Thoracic aorta (tissue), 2 donors: ENCODE measurements at places on chromosomes 1 and 21.
A peak's percentile ranks its signal among the peaks of the same experiment; 100 is the strongest.

DNA sequence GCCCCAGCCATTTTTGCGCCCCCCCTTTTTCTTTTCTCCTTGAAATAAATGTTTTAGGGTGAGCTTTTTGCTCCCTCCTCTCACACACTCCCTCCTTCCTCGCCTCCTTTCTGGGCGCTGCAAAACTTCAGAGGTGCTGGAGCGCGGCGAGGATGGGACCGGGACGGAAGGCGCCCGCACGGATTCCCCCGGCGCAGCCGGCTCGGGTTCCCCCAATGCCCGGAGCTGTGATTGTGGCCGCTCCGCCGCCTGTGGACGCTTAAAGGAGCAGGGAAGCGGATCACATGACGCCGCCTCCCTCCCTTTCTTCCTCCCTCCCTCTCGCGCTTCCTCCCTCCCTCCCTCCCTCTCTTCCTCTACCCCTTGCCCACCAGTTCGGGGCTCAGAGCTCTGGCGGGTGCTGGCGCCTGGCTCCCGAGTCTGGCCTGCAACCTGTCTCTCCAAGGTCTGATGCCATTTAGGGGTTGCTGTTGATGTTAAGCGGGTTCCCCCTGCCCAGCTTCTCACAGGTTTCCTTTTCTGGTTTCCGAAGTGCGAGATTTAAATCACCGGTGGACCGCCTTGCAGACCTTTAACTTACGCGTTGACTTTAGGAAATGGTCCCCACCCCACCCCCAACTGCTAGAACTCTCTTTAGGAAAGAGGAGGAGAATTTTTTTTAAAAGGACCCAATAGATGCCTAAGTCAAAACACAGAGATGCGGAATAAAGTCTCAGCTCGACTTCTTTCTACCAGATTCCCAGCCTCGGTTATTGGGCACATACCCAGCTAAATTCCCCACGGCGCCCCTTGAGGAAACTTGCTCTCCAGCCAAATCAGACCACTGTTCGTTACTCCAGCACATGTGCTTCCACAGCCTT, at the start of gene WLS:
Gene WLS, minus strand, starts transcription at position 235 of the 860 bp plus-strand sequence. Its CDS starts 224 bp downstream, at position 11.
- peak; percentile 40 for DNase-seq
- H3K36me3 ChIP-seq, result no peaks in the 10 kb centered on the region
- H3K4me1 ChIP-seq, result peaks cover 11% of the 10 kb centered on the region
- H3K27me3 ChIP-seq, result no peaks in the 10 kb centered on the region
- H3K27ac ChIP-seq, result peak within 1 kb of the TSS; percentile 82

DNA sequence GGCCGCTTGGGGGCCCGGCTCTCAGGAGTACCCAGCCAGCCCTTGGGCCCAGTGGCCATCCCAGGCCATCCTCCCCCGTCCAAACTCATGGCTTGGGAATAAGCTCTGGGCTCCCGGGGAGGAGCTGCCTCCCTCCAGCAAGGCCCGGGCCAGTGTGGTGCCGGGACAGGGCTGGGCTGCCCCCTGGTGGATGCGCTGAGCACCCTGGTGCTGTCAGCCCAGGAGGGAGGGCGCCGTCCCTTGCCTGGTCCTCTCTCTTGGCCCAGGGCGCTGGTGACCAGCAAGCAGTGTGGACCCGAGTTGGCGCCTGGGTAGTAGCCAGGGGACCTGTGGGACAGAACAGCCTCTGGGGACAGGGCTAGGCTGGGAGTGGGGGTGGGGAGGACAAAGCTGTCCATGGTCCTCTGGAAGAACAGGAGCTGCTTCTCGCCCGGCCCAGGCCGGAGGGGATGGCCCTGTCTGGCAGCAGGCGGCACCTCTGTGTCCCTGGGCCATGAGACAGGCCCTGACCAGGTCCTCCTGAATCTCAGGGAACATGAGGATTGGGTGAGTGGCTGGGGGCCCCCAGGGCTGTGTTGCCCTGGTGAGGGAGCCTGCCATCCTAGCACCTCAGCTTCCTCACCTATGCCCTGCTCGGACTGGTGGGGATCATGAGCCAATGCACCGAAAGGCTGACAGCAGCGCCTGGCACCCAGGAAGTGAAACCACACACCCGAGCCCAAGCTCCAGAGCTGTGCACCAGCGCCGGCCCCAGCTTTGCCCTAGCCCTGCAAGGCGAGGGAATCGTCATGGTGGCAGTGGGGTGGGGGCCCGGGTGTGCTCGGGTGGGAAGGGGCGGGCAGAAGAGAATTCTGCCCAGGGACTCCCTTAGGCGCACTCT, 9.4 kb downstream of the MORN1 start:
- no peak overlapping the region for H3K4me3 ChIP-seq
- H3K27ac ChIP-seq, result peak overlapping the region; percentile 11
- peak; percentile 30 for DNase-seq

DNA sequence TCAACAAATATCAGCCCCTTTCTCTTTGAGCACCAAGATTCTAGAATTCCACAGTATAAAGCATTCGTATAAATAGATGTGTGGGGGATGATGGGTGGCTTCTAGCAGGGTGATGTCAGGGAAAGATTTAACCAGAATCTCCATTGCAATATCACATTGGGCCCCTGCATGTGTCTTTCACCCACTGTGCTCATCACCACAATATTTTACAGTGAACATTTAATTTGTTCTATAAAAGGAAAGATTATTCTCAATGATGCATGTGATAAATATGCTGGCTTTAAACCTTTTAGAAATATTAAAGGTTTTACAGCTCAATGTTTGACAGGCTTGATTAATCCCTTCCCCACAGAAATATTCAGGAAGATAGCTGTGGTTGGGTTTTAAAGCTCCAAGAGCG, 457.8 kb upstream of the DAB1 start:
- DNase-seq, result no peak
- H3K4me1 ChIP-seq, result no peaks in the 10 kb centered on the region
- H3K36me3 ChIP-seq, result no peaks in the 10 kb centered on the region
- H3K27ac ChIP-seq, result no peak overlapping the region

DNA sequence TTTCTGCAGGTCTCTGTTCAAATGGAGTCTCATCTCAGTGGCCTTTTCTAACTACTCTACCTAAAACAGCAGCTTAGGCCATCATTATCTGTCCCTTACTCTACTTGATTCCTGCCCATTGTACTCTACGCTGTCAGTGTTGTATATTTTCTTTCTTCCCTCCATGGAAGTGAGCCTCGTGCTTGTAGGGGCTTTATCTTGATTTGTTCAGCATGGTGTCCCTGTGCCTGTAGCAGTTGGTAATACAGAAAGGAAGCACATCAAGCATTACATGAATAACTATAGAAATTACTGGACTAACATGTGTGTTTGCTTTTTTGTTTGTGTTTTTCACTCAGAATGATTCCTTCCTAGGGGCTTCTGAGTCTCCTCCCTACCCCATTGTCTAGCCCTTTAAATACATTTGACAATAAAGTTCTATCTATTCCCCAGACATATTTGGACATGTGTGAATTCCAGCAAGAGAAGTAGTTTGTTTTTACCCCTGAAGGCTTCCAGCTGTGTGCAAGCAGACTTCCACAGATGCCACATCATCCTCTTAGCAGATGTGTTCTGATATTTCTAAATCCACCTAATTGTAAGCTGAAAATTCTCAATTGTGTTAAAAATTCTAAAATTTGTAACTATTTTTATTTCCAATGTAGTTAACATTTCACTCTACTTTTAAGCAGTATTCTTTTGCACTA, 40.3 kb downstream of the PRMT2 start:
- no peaks in the 10 kb centered on the region for H3K27me3 ChIP-seq
- H3K4me3 ChIP-seq, result no peak overlapping the region
- H3K4me1 ChIP-seq, result no peaks in the 10 kb centered on the region
- H3K36me3 ChIP-seq, result no peaks in the 10 kb centered on the region
- no peak overlapping the region for H3K27ac ChIP-seq
- DNase-seq, result no peak

DNA sequence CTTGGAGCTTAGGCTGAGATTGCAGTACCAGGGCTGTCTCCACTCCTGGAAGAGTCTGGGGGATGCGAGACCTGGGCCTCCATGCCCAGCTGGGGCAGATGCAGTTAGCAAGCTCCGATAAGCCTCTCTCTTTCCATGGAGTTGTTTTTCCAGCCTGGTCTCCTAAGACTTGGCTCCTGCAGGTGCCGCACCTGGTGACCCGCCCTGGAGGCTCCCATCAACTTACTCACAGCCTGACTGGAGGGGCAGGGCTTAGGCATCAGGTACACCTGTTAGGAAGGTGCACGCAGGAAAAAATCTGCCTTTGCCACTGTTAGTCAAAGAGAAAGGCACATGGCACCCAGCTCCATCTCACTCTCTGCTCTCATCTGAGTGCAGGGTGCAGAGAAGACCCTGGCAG, 198.1 kb upstream of the TMEM51 start:
- H3K4me3 ChIP-seq, result no peak overlapping the region
- H3K4me1 ChIP-seq, result peaks cover 8% of the 10 kb centered on the region
- DNase-seq, result no peak
- no peak overlapping the region for H3K27ac ChIP-seq
- H3K36me3 ChIP-seq, result no peaks in the 10 kb centered on the region

- H3K4me1 ChIP-seq, result peaks cover 19% of the 10 kb centered on the region
- no peak for DNase-seq
- H3K4me3 ChIP-seq, result no peak overlapping the region
- no peaks in the 10 kb centered on the region for H3K36me3 ChIP-seq
Observed at GRCh38 chr1:211612786-211613107, 33.8 kb upstream of the SLC30A1 start.

- H3K4me3 ChIP-seq, result no peak overlapping the region
- no peak overlapping the region for H3K27ac ChIP-seq
- peak; percentile 62 for DNase-seq
- no peaks in the 10 kb centered on the region for H3K27me3 ChIP-seq
- H3K4me1 ChIP-seq, result peaks cover 3% of the 10 kb centered on the region
Observed at GRCh38 chr1:182084487-182085316, 23.2 kb upstream of the ZNF648 start.

DNA sequence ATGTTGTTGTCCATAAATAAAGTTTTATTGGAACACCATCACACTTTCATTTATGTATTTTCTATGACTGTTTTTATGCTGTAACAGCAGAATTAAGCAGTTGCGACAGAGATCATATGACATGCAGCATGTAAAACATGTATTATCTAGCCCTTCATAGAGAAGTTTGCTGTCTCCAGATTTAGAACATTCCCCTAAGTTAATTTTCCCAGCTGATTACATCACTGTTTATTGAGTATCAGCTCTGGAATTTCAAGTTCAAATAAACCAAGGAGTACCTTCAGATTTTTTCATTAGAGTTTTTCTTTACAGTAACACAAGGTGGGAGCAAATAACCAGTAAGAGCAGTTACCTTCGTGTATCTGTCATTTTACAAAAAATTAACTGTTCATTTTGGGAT, 792.8 kb downstream of the USP25 start:
- H3K36me3 ChIP-seq, result no peaks in the 10 kb centered on the region
- H3K4me3 ChIP-seq, result no peak overlapping the region
- no peaks in the 10 kb centered on the region for H3K4me1 ChIP-seq
- H3K27me3 ChIP-seq, result no peaks in the 10 kb centered on the region
- H3K27ac ChIP-seq, result no peak overlapping the region

DNA sequence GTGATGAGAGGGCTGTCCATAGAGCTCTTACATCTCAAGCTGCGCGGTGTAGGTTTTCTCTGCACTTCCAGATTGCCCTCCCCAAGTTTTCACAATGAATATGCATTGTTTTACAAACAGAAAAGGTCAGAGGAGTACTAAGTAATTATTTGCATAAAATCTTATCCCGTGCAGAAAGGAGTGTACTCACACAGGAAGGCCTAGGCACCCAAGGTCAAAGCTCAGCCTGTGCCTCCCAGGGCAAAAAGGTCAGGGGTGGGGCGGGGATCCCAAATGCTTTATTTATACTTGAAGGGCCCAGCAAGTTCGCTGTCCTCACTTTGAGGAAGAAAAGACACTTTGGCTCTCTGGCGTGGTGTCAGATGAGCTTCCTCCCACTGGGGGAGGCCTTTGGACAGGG, 10.3 kb upstream of the KCNE1 start:
- H3K4me3 ChIP-seq, result no peak overlapping the region
- DNase-seq, result no peak
- peaks cover 14% of the 10 kb centered on the region for H3K36me3 ChIP-seq
- peaks cover 74% of the 10 kb centered on the region for H3K4me1 ChIP-seq

DNA sequence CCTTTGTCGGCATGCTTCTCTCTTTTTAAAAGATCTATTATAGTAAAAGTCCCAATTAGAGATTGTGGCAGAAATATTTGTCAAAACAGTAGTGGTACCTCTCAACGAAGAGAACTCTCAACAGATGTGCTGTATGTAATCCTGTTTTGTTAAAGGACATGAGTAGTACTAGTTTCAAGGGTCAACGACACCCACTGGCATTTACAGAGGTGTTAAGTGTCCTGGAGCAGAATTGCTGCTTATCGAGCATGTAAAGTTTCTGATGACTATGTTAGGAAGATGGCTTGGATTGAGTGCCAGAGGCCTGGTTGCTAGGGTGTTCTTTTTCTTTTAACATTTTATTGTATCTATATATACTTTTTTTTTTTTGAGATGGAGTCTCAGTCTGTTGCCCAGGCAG, 27.1 kb downstream of the CELF3 start:
- peaks cover 21% of the 10 kb centered on the region for H3K36me3 ChIP-seq
- no peaks in the 10 kb centered on the region for H3K27me3 ChIP-seq
- no peak for DNase-seq
- no peak overlapping the region for H3K4me3 ChIP-seq
- no peaks in the 10 kb centered on the region for H3K4me1 ChIP-seq

DNA sequence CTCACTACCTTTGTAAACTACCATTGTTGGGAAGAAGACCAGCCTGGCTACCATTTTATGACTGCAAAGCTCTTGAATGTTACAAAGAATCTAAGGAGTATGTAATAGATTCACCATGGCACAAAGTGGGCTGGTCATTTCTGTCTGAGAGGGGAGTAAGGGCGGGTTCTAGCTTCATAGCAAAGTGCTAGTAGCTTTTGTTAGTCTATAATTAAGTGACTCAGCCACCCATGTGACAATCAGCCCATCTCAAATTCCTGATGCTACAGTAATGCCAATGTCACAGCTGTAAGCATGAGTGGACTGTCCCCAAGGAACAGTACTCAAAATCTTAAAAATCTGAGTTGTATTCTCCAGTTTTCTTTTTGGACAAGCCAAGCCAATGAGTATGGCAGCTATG, 15.4 kb upstream of the OTUD3 start:
- H3K4me1 ChIP-seq, result no peaks in the 10 kb centered on the region
- H3K27ac ChIP-seq, result no peak overlapping the region
- DNase-seq, result no peak
- H3K27me3 ChIP-seq, result no peaks in the 10 kb centered on the region
- no peak overlapping the region for H3K4me3 ChIP-seq

GRCh38 chr1:27418326-27419185, 26.1 kb downstream of the GPR3 start:
- peak overlapping the region; percentile 83 for H3K27ac ChIP-seq
- peaks cover 37% of the 10 kb centered on the region for H3K36me3 ChIP-seq
- H3K4me1 ChIP-seq, result peaks cover 49% of the 10 kb centered on the region
- DNase-seq, result no peak

- H3K36me3 ChIP-seq, result no peaks in the 10 kb centered on the region
- DNase-seq, result no peak
- peaks cover 16% of the 10 kb centered on the region for H3K4me1 ChIP-seq
Observed at GRCh38 chr21:42652527-42653230, 742 bp upstream of the PDE9A start.

DNA sequence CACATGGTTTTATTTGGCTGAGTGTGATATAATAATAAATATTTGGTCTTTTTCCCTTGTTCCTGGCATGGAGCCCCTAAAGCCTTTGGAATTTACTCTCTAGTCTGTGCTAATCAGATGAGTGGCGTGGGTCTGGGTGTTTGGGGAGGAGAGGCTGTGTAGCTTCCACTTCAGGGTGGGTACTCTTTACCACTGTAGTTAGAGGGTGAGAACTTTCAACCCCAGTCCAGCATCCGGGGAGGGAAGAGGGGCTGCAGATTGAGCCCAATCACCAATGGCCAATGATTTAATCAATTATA, 20.0 kb downstream of the USP25 start:
- no peaks in the 10 kb centered on the region for H3K27me3 ChIP-seq
- no peaks in the 10 kb centered on the region for H3K36me3 ChIP-seq
- no peak for DNase-seq
- peaks cover 28% of the 10 kb centered on the region for H3K4me1 ChIP-seq
